ENCODE measurements at places on chromosomes 2 and 18.

- no peak for DNase-seq
Measured at GRCh38 chr18:76496194-76496890, 1.3 kb upstream of the ZNF516 start.

DNA sequence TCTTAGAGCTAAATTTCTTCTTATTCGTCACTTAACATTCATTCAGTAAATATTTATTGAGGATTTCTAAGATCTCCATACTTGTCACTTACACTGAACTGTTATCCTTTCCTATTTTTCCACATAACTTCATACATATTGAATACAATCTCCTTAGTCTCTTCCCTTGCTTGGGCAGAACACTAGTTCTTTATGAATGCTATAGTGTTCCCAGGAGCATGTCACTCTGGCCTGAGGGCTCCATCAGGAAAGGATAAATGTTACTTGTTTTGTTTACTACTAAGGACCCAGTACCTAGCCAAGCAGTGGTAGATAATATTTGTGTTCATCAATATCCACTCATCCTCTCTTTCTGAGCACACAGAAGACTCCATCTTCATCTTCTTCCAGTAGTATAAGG lies 544.7 kb downstream of the ZEB2 start:
- no peak for DNase-seq

DNA sequence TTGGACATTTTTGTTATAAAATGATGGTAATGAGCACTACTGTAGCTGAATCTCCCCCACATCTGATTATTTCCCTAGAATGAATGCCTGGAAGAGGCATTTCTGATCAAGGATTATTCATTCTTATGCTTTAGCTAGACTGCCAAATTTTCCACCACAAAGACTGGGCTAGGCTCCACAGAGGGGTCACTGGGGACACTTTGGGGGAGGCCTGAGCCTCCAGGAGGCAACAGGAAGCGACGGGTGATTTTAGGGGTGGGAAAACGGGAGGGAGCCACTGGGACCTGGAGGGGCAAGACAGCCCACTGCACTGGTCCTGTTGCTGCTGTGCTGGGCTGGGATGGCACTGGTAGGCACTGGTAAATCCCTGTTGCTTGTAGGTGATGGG lies 2.4 kb upstream of the ASB1 start:
- no peak for DNase-seq

DNA sequence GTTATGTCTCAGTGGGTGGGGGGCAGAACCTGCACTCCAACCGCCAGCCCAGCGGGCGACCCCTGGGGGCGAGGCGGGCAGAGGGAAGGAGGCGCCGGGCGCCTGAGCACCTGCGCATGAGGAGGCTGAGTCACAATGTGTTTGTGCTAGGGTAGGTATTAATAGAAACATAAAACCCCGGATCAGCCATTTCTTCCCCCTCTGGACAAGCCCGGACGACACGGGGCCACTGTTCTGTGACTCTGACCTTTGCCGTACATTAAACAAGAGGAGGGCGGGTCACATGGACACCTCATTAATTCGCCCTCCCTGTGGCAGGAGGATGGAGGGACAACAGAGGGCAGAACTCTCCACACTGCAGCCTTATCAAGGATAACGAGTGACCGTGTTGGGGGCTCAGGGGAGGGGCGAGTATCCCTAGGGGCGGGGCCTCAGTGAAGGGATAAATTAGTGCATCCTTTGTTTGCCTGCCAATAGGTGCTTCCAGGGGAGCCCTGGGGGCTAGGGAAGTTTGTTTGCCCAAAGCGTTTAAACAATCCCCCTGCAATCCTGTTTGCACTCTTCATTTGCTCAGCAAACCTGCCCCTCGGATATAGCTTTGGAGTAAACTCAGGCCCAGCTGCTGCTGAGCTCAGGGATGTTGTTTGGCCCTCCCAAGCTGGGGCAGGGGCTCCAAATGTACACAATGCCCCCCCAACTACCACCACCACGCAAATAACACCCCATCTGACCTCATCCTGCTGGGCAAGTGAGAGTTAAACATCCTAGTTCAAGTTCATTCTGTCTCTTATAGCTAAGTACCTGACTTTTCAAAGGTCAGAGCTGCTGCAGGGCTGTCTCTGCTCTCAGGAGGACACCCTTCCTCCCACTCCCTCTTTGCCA lies 171.2 kb upstream of the GLI2 start:
- peak; percentile 71 for DNase-seq

- no peak for DNase-seq
Measured at GRCh38 chr2:40279001-40279400, 172.9 kb downstream of the SLC8A1 start.

DNA sequence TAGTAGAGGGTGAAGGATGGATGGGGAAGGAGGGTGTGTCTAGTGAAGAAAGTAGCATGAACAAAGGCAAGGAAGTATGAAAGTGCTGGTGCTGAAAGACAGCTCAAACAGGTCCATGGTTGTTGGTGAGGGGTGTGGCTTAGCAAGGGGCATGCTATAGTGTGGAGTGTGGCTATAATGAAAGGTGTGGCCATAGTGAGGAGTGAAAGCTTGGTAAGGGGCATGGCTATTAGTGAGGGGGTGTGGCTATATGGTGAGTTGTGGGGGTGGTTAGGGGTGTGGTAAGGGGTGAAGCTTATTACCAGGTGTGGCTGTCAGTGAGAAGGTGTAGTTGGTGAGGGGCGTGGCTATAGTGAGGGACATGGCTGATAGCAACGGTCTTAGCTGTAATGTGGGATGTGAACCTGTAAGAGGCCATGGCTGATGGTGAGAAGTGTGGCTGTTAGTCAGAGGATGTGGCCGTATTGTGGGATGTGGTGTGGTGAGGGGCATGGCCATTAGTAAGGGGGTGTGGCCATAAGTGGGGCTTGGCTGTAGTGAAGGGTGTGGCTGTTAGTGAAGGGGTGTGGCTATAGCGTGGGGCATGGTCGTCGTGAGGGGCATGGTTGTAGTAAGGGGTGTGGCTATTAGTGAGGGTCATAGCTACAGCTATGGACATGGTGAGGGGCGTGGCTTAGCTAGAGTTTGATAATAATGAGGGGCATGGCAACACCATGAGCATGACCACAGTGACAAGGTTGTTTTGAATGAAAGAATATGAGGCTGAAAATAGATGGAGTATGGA lies 549.6 kb downstream of the FBXO15 start:
- no peak for DNase-seq

GRCh38 chr18:24315170-24315569 lies 82.5 kb downstream of the OSBPL1A start:
- no peak for DNase-seq

GRCh38 chr2:55838653-55839052 lies 84.9 kb downstream of the EFEMP1 start:
- DNase-seq, result no peak

DNA sequence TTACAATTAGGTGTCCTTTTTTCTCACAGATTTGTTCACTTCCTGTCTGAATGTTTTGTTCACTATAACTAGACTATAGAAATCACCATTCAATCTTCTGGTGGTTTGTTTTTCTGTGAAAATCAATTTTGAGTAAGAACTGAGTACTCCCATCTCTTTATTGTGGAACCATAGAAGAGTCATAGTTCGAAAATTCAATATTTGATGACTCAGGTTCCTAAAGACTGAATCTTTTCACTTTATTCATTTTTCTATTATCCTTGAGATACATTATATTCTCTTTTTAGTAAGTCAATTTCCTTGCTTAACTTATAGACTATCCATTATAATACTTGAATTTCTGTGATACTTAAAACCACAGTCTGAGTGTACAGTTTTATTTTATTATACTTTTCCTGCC lies 49.3 kb upstream of the KCNH7 start:
- DNase-seq, result no peak

DNA sequence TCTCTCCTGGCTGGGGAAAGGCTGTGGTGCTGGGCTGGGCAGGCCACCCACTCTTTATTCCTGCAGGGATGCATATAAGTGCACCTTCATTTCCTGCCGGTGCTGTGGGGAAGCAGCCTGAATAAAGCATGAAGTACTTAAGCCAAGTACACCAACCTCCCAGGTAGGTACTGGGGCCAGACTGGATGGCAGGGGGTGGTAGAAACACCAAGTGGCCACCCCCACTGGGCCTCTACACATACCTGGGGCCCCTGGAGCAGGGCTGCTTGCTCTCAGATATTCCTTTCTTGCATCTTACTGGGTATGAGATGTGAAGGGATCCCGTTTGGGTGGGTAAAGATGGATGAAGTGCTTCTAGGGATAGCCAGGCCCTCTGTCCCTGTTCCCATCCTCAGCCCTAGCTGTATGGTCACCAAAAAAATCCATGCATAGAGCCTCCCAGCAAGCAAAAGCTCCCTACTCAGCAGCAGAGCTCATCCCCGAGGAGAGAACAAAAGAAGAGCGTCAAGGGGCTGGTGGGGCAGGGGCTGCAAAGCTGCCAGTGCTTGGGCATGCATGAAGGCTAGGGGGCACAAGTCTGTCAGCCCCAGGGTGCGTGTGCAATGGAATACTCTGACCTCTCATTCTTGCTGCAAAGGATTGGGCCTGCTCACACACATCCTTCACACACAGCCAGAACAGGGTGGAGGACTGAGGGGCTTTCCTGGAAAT lies 22.0 kb downstream of the CCT7 start:
- no peak for DNase-seq

DNA sequence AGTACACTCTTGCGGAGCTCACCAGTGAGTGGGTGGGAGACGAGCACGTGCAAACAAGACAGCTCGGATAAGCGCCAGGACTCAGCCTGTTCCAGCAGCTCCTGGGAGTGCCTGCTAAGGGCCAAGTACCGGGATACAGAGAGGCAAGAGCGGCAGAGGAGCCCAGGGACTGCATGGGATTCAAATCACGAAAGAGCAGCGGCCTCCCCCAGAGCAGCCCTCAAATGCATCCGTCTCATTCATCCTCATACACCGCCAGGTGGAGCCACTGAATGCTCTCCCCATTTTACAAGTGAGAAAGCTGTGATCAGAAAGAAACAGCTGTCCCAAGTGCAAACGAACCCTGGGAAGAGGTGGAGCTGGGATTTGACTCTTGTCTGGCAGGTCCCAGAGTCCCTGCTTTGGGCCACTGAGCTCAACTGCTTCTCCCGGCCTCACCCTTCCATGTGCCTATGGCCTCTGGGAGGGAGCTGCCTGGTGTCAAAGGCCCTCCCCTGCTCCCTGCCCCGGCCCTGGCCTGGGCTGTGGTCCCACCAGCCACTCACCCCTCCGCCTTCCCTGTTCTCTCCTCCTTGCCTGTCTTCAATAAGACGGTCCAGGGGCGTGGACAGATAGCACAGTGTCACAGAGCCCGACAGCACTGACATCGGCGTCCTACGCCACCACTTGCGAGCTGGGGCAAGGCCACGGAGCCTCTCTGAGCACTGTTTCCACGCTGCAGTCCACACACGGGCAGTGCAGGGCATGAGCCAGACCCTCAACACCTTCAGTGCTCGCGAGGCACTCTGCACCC lies 72.8 kb upstream of the TAF1B start:
- DNase-seq, result no peak

DNA sequence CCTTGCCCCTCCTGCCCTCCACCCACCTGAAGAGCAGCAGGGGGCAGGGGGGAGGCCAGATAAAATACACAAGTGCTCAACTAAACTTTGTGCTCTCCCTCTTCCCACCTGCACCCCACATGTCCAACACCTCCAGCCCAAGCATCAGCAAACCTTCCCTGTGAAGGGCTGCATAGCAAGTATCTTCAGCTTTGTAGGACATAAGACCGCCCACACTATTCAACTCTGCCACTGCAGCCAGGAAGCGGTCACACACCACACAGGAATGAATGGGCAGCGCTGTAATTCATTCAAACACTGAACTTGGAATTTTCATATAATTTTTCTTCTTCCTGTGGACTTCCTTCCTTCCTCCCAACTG lies 27.5 kb downstream of the TFCP2L1 start:
- no peak for DNase-seq

- no peak for DNase-seq
Measured at GRCh38 chr2:14826518-14826917, 194.0 kb downstream of the LRATD1 start.

DNA sequence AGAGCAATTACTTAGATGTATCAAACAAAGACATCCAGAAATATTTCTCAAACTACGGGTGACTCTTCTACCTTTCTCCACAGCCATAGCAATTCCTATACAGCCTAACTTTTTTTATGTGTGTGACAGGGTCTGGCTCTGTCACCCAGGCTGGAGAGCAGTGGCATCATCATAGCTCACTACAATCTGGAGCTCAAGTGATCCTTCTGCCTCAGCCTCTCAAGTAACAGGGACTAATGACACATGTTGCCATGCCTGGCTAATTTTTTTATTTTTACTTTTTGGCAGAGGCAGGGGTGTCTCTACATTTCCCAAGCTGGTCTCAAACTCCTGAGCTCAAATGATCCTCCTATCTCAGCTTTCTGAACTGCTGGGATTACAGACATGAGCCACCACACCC lies 328.9 kb upstream of the NT5C1B start:
- DNase-seq, result no peak

DNA sequence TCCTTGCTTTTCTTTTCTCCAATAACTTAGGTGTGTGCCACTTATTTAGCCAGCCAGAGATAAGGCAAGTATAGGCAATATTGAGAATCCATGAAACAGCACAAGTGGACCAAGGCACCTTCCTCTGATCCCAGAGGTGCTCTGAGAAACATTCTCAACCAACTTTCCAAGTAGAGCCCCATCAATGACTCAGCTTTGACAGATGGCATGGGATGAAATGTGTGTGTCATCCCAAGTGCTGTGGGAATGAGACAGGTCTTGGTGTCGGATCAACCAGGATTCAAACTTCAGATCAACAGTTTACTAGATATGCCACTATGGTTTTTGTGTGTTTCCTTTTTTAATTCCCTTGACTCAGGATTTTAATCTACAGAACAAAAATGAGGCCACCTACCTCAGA lies 164.0 kb downstream of the GRB14 start:
- no peak for DNase-seq

- no peak for DNase-seq
Measured at GRCh38 chr2:126449677-126450076, 206.3 kb upstream of the GYPC start.

DNA sequence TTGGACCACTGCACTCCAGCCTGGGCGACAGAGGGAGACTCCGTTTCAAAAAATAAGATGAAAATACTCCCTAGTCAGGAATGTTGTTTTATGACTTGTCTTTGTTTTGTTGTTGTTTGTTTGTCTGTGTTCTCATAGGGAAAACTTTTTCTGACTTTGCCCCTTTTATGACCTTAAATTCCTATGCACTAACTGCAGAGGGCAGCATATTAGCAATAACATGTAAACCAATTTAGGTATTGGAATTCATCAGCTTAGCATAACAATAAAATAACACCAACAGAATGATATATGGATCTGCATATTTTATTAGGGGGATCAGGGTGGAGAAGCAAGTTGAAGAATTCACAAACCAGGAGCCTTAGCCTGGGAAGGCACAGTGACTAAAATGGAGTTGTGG lies 631.5 kb downstream of the SUCLG1 start:
- no peak for DNase-seq

- DNase-seq, result no peak
Measured at GRCh38 chr2:205786976-205787375, 104.7 kb downstream of the NRP2 start.

- DNase-seq, result no peak
Measured at GRCh38 chr2:72524071-72524470, 301.8 kb downstream of the EXOC6B start.

- DNase-seq, result no peak
Measured at GRCh38 chr2:201980389-201980821, 53.2 kb upstream of the FZD7 start.
